ENCODE measurements at places on chromosomes 4 and X. TPM values are rescaled to one million over a fixed set of nuclear protein-coding genes. Genes with fewer than 3 reads are reported as not detected.

Gene SERPINA7
- not detected for total RNA-seq

Gene FDCSP
- not detected for total RNA-seq

Gene ABCG2
- 0.57 TPM for total RNA-seq

Gene JADE1
- 33.5 TPM for total RNA-seq

Gene VCX3A
- total RNA-seq = not detected

Gene DLG3
- 22.8 TPM for total RNA-seq

Gene DIAPH2
- 14.4 TPM for total RNA-seq

DNA sequence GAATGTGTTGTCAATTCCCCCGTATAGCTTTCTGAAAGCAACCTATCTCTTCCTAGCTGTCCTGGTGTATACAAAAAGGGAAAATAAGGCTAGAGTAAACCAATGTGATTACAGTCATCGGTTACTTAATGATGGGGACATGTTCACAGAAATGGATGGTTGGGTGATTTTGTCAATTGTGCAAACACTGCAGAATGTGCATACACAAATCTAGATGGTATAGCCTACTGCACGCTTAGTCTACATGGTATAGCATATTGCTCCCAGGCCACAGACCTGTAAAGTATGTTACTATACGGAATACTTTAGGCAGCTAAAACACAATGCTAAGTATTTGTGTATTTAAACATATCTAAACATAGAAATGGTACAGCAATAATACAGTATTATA is 5.1 kb downstream of the DTHD1 start:
- DNase-seq = no peak

DNA sequence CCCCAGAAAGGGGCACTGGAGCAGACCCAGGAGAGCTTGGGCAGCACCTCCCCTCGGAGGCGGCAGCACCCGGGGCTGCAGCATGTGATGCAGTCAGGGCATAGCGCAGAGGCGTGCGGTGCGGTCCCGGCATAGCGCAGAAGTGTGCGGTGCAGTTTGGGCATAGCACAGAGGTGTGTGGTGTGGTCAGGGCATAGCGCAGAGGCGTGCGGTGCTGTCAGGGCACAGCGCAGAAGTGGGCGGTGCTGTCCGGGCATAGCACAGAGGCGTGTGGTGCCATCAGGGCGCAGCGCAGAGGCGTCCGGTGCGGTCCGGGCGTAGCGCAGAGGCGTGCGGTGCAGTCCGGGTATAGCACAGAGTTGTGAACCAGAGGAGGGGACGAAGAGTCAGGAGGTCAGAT is 42.8 kb downstream of the ADRA2C start:
- no peak for DNase-seq

DNA sequence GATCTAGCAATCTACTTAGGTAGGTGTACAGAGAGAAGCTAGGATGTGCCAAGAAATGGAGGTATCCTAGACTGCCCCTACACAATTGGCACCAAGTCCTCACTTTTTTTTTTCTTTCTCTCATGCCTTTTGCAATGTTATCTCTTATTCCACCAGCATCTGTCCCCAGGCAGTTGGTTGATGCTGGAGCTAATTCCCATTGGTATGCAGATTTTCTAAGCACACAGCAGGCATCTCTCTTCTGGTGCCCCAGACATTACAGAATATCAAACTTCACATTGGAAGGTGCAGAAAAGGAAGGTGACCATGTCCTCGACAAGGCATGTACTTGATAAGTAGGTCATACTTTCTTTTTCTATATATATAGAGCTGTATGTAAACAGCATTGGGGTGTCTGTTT is 21.6 kb downstream of the LUZP4 start:
- DNase-seq = no peak

- no peak for DNase-seq
These were observed 26.1 kb downstream of the LAMTOR3 start for GRCh38 chr4:99868126-99868596.

GRCh38 chr4:19368800-19369199 is 882.9 kb upstream of the SLIT2 start:
- no peak for DNase-seq

GRCh38 chr4:159337041-159337440 is 234.2 kb downstream of the RAPGEF2 start:
- no peak for DNase-seq

- DNase-seq = no peak
These were observed 22.1 kb downstream of the BEX3 start for GRCh38 chrX:103398421-103398864.

DNA sequence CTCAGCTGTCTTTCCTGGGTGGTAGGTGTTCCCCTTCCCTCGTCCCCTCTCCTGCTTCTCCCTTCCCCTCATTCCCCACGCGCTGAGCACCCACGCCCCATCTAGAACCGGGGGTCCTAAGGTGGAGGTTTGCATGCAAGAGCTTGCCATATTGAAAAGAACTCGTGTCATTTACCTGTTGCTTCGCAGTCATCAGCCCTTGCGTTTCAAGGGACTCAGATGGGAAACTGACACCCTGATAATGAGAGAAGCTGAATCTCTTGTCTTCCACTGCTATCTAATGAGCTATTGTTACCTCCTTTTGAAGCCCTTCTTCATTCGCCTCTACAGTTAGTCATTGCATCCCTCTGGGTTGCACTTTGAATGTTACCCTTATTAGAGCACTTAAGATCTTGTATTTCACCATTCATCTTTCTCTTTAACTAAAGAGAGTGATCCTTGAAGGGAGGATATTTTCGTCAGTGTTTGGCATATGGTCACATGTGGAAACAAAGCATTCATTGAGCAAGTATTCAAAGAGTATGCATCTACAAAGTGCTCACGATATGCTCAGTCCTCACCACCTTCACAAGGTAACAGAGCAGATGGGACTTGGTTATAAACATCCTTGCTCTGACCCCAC is 25.7 kb downstream of the ARL9 start:
- no peak for DNase-seq

GRCh38 chr4:76012388-76012801 is 5.1 kb upstream of the CXCL9 start:
- no peak for DNase-seq

- no peak for DNase-seq
These were observed 21.1 kb downstream of the VSIG4 start for GRCh38 chrX:66018585-66019309.

GRCh38 chrX:32871636-32872035 is 339.7 kb downstream of the DMD start:
- DNase-seq = no peak

GRCh38 chr4:107283587-107284559 is 247.8 kb upstream of the DKK2 start:
- no peak for DNase-seq

DNA sequence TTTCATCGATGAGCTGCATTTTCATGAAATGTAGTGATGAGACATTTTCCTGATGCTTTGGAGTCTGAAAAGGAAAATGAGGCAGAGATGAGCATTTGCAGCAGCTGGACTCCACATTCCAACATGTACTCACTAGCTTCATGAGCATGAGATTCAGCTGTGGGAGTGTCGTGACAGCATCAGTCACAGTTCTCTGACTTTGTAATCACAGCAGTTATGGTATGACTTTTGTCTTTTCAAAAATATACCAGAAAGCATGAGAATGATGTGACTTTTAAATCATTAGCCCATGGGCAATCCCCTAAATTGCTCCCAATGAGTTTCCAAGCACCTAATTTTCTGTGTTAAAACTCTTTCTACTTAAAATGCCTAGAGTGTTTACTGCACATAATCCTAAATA is 18.3 kb upstream of the MSL3 start:
- DNase-seq = no peak

DNA sequence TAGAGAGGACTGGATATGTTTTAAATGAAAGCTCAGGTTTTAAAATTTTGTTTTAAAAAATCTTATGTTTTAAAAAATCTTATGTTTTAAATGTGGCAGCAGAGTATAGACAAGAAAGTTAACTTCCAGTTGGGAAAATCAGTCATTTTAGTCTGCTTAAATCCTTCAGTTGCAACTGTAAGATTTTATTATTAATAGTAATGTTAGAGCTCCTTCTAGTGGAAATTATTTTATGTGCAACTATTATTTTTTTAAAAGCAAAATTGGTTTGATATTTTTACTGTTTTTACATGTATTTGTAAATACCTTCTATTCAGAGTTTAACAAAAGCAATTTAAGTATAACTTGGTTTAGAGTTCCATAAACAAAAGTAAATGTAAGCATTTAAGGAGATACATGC is 8.5 kb upstream of the NUDT6 start:
- no peak for DNase-seq

- DNase-seq = no peak
These were observed 390.8 kb upstream of the BOD1L1 start for GRCh38 chr4:14018191-14018853.

GRCh38 chrX:14872355-14872754 is 514 bp downstream of the FANCB start:
- DNase-seq = peak; percentile 20

All from activated CD8-positive, alpha-beta T cell treated with anti-CD3 and anti-CD28 coated beads, Interleukin-2, amount 10 ng/mL, durations not matched to agents 7 days and 5 days (primary cell).